Stimulated activated CD8-positive, alpha-beta memory T cell treated with anti-CD3 and anti-CD28 coated beads, Interleukin-7, amount 100 ng/mL, for 1 hour (primary cell): ENCODE measurements at places on chromosomes 11 and 22.

DNA sequence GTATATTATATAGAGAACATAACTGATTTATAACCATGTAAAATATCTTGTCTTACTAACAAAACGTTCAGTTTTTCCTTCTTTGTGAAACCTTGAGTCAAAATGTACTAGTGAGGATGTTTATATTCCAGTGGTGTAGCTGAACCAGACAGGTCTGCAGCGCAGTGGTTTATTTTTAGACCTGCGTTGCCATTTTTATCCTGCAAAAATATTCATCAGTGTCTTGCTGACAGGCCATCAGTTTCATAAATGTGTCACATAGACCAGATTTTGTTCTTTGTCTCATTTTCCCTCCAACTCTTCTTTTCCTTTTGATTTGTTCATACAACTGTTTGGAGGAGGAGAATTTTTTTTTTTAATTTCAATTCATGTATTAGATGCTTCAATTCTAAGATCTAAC is 43.1 kb downstream of the HSD17B12 start:
- DNase-seq: no peak

- DNase-seq: no peak
Observed at GRCh38 chr11:94477624-94478023, 16.0 kb downstream of the MRE11 start.

DNA sequence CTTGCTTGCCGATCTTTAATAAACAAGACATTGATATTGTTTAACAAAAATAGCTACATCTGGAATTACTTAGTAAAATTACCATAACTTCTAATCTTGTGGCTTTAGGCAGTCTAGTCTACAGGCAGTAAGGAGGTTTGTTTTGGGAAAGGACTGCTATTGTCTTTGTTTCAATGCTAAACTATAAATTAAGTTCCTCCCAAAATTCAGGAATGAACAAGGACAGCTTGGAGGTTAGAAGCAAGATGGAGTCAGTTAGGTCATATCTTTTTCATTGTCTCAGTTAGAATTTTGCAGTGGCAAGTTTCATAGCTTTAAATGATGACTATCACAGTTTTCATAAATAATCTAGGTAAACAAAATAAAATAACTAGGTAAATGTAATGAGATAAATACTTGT is 36.1 kb upstream of the INCENP start:
- no peak for DNase-seq

DNA sequence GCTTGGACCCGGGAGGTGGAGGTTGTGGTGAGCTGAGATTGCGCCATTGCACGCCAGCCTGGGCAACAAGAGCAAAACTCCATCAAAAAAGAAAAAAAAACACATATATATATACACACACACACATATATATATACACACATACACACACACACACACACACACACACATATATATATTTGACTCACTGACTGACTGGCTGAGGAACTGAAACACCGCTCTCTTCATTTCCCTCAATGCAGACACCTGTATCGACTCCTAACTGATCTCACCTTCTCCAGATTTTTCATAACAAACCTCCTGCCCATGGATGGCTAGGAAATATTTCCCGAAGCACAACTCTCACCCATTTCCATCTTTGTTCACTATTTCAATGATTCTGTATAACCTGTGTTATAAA is 140.7 kb upstream of the ANO3 start:
- no peak for DNase-seq

DNA sequence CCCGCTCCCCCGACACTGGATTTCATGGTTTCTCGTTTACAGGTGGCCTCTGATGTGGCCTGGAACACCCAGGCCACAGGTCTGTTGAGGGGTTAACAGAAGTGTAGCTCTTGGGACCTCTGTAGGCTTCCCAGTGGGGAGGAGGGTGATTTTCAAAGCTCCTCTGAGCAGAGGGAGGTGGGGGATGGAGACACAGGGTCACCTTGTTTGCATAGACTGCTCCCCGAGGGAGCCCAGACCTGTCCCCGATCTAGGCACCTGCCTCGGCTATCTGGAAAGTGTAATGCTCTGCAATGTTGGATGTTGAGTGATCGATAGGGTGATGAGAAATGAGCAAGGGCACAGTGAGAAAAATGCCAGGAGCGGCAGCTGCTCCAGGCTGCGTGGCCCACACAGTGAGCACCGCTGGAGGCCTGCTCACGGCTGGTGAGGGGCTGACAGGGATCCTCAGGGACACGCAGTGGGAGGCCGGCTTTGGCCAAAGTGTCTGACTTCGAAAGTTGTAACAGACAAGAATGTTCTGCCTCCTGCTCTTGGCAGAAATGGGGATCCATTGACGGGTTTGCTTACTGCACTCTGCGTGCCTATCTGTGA is 594.1 kb downstream of the BRD1 start:
- no peak for DNase-seq

DNA sequence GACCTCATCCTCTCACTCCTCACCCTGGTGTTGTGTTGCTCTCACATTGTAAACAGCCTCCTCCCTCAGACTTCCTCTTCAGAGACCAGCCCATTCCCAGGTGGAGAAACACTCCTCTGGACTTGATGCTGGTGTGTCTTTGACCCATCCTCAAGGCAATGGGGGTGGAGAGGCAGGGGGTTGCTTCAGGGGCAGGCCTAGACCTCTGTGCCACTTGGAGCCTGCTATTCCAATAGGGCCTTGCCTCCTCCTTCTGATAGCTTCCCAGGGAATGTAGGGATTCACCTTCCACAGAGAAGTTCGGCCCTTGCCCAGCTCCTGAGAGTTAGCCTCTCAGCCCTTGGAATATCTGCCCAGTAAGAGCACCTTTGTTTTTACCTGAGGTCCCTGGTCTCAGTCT is 606.6 kb upstream of the CADM1 start:
- DNase-seq: no peak

GRCh38 chr22:23380230-23380573 is 199.9 kb downstream of the IGLL1 start:
- no peak for DNase-seq

- peak; percentile 29 for DNase-seq
Observed at GRCh38 chr22:30221121-30221992, 25.2 kb downstream of the LIF start.

- DNase-seq: no peak
Observed at GRCh38 chr11:36407356-36407755, 102.7 kb downstream of the TRAF6 start.

- no peak for DNase-seq
Observed at GRCh38 chr11:61278001-61278470, 17.1 kb downstream of the VWCE start.
